ENCODE measurements at places on chromosomes 7 and 10. TPM values are rescaled to one million over a fixed set of nuclear protein-coding genes. Genes with fewer than 3 reads are reported as not detected.

Gene EPHB6
- polyA plus RNA-seq, result 6.8 TPM

GRCh38 chr7:23418046-23418445 is 52.2 kb downstream of the IGF2BP3 start:
- DNase-seq, result no peak

DNA sequence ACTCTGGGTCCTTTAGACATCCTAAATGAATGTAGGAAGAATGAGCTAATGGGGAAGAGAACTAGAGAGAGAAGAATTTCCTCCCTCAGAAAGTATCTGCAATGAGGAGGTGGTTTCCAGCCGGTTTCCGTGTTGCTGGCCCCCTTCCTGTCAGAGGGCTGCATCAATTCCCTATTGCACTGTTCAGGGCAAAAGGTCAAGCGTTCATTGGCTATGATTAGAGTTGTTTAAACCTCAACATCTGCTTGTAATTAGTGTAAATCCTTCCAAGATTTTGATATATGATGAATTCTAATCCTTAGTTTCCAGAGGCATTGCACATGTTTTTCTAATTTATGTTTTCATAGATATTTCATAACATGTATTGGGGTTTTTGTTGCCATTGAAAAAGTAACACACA is 107.3 kb upstream of the SGCE start:
- peak; percentile 2 for DNase-seq

Gene PNLIPRP3
- not detected for polyA plus RNA-seq

- no peak for DNase-seq
Measured at GRCh38 chr10:43371418-43371817, at the start of gene FXYD4. Gene FXYD4 (plus strand): TSS chr10:43371636. CDS start chr10:43373747, 2,111 bp downstream.

- no peak for DNase-seq
Measured at GRCh38 chr7:42137431-42137830, 99.6 kb downstream of the GLI3 start.

GRCh38 chr10:14751014-14751896 is 23.4 kb downstream of the FAM107B start:
- DNase-seq, result peak; percentile 17

DNA sequence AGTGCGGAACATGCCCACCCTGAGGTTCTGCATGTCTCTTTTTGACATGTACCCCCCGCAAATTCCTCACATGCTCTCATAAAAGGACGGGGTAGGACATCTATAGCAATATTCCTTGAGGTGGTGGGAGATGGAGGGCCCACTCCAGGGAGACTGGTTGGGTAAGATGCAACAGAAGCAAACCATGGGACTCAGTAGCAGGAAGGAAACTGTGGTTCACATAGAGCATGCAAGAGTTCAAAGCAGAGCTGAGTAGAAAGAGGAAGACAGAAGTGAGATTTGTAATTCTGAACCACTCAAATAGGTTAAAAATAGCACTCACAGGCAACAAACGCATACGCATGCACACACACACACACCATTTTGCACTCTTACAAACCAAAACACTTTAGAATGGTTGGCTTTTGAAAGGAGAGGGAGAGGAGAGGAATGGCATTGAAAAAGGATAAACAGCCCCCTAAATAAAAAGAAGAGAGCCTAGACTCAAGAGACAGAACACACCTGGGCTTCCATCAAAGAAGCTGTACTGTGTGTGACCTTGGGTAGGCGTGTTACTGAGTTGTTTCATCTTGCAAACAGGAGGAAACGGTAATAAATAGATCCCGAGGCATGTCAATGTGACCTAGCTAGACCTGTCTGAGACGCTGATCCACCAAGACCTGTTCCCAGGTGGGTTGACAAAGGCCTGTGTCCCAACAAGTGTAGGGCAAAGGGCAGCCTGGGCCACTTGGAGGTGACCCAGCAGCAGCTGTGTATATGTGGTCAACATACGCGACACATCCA is 77.6 kb upstream of the LRRC4 start:
- DNase-seq, result no peak

DNA sequence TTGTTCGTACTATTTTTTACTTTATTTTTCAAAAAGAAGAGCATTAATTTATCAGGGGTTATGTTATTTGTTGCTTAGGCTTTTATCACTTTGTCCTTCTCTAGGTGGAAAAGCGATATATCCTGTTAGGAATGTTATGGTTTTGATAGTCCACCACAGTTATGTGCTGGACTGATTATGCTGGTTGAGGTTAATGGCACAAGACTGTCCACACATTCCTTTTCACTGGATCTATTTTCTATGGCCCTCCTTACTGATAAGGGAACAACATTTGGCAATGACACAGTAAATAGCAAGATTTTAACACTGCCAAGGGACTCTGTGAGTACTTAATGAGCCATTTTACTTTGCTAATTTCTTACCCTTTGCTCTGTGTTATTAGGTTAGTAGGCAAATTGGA is 1212.3 kb downstream of the NXPH1 start:
- no peak for DNase-seq

Gene RELN
- 5.0 TPM for polyA plus RNA-seq

DNA sequence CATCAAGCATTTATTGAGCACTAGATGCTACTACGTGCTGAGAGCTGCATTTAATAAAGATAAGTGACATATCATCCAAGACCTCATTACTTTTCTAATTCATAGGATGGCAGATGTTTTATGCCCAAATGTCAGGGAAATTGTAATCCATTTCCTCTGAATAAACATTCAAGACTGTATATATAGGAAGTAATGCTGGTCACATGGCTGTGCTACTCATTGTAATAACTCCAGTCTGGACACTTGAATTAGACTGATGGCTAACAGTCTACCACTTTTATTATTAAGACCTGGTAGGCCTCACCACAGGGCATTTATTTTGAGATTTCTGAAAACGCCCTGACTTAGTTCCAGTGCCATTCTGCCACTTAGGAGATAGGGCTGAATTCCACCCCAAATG is 36.6 kb downstream of the PIK3AP1 start:
- DNase-seq, result no peak

- no peak for DNase-seq
Measured at GRCh38 chr10:25465582-25466372, 291.0 kb downstream of the GPR158 start.

DNA sequence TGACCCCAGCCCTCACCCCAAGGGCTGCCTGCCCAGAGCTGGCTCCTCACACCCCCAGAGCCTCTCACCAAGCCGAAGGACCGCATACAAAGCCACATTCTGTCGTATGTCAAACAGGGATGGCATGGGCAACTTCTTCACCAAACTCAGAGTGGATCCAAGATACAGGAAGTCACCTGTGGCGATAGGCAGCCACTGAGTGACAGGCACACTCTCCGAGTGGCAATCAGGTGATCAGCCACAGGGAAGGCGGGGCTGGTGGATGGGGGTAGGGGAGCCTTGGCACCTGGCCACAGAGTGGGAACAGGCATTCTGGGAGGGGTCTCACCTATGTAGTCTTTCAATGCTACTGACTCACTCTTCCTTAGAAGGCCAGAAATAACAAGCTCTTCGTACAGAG is 7.1 kb upstream of the ASB10 start:
- no peak for DNase-seq

DNA sequence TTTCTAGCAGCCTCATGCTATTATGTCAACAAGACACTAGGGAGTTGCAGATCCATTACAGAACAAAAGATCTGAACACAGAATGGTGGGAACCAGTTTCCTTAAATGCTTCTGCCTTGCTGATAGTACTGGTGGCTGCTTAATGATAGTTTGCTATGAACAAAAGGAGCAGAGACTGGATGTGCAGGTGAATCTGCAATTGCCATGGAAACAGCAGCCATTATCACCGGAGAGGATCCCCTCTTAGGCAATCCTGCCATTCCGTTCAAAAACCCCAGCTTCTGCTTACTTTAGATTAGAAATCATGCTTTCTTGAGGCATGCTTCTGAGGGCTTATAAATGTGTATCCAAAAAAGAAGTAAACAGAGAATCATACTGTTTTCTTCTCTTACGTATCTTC is 80.0 kb upstream of the PRKAR2B start:
- DNase-seq, result peak; percentile 10

- no peak for DNase-seq
Measured at GRCh38 chr10:31219306-31219705, 99.7 kb upstream of the ZEB1 start.

Gene GIMAP2
- 9.3 TPM for polyA plus RNA-seq

DNA sequence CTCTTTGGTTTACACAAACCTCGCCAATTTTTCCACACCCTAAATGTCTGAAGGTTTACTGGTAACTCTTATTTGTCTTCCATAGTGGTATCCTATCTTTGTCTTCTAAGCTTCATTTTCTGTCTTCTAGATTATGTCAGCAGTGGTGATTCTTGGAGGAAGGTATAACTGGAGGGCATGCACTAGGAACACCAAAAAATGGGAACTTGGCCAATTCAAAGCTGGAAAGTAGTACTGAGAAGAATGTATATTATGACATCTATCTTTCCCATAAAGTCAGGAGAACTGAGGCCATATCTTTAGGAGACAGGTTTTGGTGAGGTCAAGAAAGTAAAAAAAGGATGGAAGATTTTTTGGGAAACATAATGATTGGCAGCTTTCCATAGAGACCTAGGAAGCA is 113.3 kb downstream of the CPEB3 start:
- DNase-seq, result no peak

DNA sequence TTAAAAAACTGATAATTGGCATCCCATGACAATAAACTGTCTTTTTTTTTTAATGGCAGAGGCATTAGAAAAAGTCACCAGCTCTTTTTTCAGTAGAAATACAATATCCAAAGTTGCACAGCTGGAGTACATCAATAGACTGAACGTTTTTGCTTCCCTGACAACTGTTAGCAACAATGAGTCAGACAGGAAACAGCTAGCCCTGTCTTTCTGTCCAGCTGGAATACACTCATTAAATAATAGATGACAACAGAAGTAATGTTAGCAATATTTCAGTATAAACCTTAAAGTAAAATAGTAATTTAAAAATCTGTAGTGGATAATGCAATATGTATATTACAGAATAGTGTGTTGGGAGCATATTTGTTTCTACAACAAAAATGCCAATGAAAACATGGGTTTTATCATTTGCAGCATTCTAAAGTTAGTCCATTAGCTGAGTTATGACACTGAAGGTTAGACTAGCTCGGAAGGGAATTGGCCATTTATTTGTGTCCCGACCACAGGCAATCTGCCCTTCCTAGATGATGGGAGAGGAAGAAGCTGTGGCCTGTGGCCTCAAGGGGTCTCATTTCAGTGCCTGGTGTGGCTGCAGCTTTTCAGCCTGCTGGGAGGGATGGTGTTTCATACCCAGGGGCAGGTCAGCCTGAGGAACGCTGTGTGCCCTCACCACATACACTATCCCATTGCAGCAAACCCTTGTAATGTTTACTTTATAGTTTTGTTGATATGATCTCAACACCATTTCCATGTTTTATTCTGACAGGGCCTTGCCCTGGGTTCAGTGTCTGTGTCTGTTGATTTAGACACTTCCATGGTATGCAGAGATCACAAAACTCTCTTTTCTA is 173.3 kb downstream of the SLC16A9 start:
- DNase-seq, result peak; percentile 19

DNA sequence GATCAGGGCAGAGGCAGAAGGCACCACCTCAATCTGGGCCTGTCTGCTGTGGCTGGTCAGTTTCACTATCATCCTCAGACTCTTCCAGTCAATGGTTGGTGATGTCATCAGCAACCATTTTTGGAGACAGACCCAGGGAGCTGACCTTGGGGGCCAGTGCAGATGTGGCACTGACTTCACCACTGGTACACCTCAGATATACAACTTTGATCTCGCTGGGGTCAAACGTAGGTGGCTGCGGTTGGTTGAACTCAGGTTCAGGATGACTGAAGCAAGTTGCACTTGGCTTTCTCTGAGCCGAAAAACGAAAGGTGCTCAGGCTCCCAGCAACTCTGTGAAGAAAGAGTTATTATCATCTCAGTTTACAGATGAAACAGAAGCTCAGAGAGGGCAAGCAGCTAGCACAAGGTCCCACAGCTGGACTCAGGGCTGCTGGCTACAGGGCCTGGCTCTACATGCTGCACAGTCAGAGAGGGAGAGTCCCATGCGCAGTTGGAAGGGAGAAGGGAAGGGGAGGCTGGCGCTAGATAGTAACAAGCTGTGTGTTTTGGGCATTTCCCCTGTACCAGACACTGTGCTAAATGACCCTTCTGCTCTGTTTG is 27.2 kb downstream of the ANKRD16 start:
- no peak for DNase-seq

Gene CYP3A4
- polyA plus RNA-seq, result 14.3 TPM

GRCh38 chr7:155282671-155283070 is 15.0 kb upstream of the INSIG1 start:
- DNase-seq, result no peak

GRCh38 chr10:22712956-22713852 is 1.2 kb downstream of the PIP4K2A start:
- DNase-seq, result peak; percentile 34

Gene DLX6
- polyA plus RNA-seq, result 0.04 TPM

Gene KLF14
- polyA plus RNA-seq, result 0.18 TPM

DNA sequence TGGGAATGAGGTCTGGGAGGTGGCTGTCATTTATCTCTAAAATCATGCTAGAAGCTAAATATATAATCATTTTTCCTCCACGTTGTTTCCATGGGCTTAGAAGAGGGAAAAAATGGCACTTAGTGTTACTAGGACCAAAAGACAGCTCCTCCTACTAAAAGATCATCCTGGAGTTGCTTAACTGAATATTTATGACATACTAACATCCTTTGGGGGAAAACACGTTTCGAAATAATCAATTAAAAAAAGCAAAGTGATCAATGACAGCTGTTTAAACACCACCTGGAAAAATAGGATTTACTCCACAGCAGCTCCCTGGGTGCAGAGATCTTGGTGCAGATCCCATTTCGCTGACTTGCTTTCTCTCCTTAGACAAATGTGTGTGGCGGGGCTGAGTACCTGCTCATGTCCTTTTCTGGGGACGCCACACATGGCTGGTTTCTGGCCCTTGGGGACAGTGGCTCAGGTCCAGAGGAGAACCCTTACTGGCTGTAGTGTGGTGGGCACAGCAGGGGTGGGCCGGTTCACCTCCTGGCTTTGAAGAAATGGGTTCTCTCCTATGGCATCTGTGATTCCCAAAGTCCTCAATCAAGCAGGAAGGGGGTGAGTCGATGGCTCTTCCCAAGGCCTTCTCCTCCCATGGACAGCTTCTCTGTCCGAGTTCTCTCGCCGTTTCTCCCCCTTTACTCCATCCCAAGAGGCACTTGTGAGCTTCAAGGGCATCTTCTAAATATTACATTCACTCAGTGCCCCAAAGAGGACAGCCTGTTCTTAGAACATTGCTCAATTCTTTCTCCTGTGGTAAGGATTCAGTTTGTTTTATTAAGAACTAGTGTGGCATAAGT is 156.4 kb upstream of the KLF14 start:
- DNase-seq, result no peak

DNA sequence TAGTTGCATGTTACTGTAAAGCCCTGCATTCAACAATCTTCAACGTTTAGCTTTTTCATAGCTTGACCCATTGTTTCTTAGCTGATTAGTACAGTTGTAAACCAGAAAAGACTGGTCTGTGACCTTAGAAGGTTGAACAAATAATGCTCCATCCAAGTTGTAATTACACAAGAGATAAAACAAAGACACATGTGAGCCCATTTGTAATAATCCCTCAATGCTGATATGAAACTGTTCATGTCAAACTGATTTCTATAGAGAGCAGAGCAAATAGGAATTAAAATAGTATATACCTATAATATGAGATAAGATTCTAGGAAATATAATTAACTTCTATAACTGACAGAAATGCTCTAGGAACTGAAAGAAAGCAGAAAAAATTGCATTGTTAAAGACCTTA is 94.7 kb upstream of the SLC25A13 start:
- DNase-seq, result no peak

- no peak for DNase-seq
Measured at GRCh38 chr7:77587272-77587671, 50.2 kb downstream of the PTPN12 start.

Data from large intestine (tissue), 12 donors.